ENCODE measurements at places on chromosomes 3 and 15. TPM values are rescaled to one million over a fixed set of nuclear protein-coding genes. Genes with fewer than 3 reads are reported as not detected.

GRCh38 chr3:127680798-127681221 is 8.1 kb downstream of the ABTB1 start:
- no peak for DNase-seq

DNA sequence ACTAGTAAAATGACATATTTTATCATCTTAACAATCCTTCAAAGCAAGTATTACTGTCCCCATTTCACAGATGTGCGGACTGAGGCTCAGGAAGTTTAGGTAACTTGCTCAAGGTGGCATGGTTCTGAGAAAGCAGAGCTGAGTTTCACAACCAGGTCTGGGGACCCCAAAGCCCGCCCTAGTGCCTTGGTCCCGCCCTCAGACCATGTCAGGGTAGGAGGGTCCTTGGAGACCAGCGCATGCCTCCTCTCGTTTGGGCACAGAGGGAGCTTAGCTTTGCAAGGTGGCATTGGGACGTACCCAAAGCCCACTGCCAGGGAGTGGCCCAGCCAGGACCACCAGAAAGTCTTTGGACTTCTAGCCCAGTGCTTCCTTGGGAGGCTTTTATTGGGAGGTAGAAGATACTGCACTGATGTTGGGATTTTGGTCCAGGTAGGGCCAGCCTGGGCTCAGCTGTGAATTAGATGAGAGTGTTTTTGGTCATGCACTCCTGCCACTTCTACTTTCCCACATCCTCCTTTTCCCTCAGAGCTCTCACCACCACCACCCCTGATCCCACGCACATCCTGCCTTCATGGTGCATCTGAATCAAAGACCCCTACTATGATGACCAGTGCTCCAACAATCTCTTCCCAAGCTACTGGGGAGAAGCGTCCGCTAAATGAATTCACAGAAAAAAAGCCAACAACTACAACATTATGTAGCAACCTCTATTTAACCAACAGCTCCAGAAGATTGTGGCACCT is 307.9 kb downstream of the TLE3 start:
- no peak for DNase-seq

DNA sequence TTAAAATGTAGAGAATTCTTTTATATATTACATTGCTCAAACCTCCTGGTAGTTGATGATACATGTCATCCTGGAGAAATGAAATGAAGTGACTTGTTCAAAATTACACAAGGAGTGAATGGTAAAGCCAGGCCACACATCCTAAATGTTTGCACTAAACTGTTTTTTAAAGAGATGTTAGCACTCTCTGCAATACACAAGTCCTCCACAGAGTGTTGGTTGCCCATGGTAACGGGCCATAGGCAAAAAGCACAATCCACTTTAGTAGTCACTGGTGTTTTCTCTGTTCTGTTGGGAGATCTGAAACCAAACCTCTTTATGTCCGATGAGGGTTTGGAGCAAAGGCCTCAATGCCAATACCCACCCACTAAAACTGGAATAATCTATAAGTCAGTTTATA is 907.4 kb downstream of the NTRK3 start:
- peak; percentile 24 for DNase-seq

GRCh38 chr3:140602781-140603180 is 75.1 kb upstream of the TRIM42 start:
- DNase-seq, result no peak

GRCh38 chr3:101519685-101520365 is 6.8 kb upstream of the SENP7 start:
- no peak for DNase-seq

GRCh38 chr3:14151471-14152083 is 26.7 kb downstream of the TMEM43 start:
- DNase-seq, result no peak

DNA sequence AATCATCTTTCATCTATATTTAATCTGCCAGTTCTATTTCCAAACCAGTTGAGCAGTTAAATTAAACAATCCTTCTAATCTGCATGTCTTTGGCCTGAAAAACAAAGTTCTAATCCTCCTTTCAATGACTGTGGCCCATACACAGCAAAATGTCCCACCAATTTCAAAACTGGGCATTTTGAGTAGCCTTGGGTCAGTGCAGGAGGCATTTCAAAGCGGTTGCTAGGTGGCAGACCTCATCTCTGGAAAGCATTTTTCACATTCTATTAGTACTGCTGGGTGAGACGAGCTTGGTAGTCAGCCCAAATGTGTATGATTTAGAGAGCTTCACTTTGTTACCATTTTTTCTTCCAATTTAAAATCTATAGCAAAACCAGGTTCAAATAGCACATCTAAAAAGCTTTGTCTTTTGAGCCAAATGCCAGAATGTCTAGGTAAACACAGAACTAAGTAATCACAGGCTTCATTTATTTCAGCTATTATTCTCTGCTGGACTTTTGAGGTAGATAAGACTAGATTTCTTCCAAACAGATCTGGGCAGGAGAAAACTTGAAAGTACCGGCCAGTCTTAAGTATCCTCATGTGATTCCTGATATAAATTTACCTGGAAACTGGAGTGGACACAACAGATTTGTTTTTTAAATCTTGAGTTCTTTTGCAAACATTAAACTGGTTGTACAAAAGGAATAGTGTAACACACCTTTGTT is 8.9 kb upstream of the ARHGEF26 start:
- no peak for DNase-seq

GRCh38 chr3:101095693-101096430 is 102.6 kb upstream of the ABI3BP start:
- DNase-seq, result no peak

DNA sequence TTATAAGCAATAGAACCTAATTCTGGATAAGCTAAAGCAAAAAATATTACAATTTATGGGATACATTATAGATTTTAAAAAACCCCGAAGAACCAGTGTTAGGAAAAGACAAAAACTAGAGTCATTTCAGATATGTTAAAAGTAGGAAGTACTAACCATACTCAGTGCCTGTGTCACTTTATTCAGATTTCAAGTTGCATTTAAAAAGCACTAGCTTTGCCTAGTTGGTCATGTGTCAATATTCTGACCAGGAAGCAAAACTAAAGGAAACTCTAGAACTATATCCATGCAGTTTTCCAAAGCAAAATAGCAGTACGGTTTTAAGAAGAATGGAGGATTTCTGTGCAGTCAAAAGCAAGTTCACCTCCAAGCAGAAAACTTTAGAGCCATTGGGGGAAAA is 88.4 kb downstream of the RAP2B start:
- DNase-seq, result no peak

- DNase-seq, result no peak
Observed at GRCh38 chr3:188151438-188151837, 2.5 kb upstream of the LPP start.

GRCh38 chr3:124592658-124593441 is 137.4 kb upstream of the UMPS start:
- DNase-seq, result peak; percentile 72

DNA sequence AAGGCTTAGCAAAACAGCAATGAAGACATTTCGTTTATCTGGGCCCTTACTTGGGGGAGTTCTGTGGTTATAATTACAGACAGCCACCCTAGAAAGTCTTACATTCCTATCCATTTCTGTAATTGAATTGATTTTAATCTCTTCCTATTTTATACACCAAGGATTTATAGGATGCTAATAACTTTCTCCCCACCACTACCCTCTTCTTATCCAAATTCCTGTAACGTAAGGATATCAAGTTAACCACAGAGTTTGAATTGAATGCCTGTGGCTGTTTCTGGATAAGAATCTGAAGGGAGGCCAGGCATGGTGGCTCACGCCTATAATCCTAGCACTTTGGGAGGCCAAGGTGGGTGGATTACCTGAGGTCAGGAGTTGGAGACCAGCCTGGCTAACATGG is 78.6 kb downstream of the MLH1 start:
- DNase-seq, result no peak

DNA sequence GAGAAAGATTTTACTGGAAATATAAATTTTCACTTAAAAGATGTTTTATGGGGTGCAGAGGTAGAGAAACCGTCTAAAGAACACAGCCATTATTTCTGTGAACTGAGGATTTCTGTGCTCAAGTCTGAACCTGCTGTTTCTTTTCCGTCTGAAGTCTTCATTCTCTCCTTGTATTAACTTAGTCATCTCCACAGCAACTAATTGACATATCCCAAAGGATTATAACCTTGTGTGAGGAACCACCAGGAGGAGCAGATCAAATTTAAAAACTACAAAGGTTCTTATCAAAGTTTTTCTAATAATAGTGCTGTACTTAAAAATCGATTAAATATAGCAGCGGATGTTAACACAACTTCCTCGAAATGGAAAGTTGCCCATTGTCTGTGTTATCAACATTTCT is 31.1 kb upstream of the ICE2 start:
- DNase-seq, result no peak

DNA sequence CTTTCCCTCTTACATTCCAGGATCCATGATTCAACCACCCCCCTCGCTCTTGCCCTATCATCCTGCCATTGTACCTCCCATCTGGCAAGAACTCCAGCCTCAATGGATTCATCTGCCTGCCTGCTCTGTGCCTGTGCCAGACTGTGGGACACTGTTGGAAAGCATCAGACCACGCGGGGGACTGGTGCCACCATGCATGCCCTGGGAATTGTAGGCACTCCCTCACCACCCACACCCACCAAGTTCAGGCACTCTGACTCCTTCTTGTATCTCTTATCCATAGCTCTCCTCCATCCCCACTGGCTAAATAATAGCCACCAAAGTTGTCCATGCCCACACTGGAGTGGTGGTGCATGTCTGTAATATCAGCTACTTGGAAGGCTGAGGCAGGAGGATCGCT is 143.8 kb downstream of the TPRA1 start:
- no peak for DNase-seq

- DNase-seq, result no peak
Observed at GRCh38 chr3:187735837-187736236, 9.4 kb downstream of the BCL6 start.

GRCh38 chr3:55205990-55206389 is 278.1 kb upstream of the LRTM1 start:
- no peak for DNase-seq

- no peak for DNase-seq
Observed at GRCh38 chr3:62749657-62750056, 125.6 kb downstream of the CADPS start.

The CCDC39 gene
- polyA plus RNA-seq, result 2.6 TPM

The ZNF106 gene
- 53.7 TPM for polyA plus RNA-seq

The LRRC34 gene
- polyA plus RNA-seq, result 9.1 TPM

The MON1A gene
- polyA plus RNA-seq, result 5.5 TPM

The TF gene
- polyA plus RNA-seq, result 0.03 TPM

The AP3B2 gene
- 9.8 TPM for polyA plus RNA-seq
